RPMI7951 (cell line): ENCODE measurements at places on chromosomes 12 and 14.
A peak's percentile ranks its signal among the peaks of the same experiment; 100 is the strongest.

- no peak for DNase-seq
These were observed 39.4 kb downstream of the FAM222A start for GRCh38 chr12:109753054-109753401.

GRCh38 chr12:174124-174523 is 39.8 kb downstream of the SLC6A12 start:
- DNase-seq = no peak

- no peak for DNase-seq
These were observed 109.4 kb downstream of the SLC15A5 start for GRCh38 chr12:16168078-16168477.

GRCh38 chr14:74673768-74674167 is 39.1 kb downstream of the AREL1 start:
- DNase-seq = no peak

DNA sequence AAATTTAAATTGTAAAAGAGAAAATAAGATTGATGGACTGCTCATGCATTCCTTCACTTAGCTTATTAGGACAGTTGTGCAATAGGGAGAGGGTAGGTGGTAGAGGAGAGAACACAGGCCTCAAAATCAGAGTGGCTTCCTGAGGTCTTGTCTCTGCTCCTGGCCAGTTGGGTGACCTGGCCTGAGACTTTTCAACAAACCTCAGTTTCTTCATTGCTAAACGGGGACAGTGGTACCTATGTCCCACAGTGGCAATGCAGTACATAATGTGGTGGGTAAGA is 2.6 kb downstream of the MAP3K12 start:
- no peak for DNase-seq

GRCh38 chr14:31292937-31293616 is 85.5 kb upstream of the HECTD1 start:
- no peak for DNase-seq

- DNase-seq = no peak
These were observed 248.0 kb upstream of the PDE3A start for GRCh38 chr12:20120403-20120725.

DNA sequence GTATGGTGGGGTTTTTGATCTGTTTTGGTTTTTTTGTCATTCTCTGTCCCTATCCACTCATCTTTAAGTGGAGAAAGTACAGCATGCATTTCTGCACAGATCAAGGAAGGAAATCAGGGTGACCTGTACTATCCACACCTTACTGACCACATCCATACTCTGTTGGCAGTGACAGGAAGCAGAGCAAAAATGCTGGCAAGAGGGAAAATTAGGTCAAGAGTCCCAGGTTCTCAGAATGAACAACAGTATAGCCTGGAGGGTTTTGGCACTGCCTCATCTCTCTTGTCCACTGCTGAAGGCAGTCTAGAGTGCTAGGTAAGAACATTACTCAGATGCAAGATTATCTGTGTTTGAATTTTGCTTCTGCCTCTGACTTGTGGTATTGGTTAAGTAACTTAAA is 70.7 kb downstream of the TAOK3 start:
- peak; percentile 80 for DNase-seq

DNA sequence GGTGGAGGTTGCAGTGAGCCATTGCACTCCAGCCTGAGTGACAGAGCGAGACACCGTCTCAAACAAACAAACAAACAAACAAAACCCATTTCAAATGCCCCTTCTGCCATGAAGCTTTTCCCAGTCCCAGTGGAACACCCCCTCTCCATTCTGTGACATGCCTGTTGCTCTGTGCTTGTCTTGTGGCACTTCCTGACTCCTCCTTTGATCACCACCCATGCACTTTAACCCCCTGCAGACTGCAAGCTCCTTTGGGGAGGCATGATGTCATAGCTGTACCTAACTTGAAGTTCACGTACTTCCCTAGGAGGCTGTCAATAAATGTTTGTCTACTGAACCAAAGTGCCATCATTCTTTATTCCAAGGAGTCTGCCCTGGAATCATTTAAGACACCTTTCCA is 64.7 kb downstream of the TMCC3 start:
- no peak for DNase-seq

- DNase-seq = no peak
These were observed 73.9 kb downstream of the BMP4 start for GRCh38 chr14:53882684-53883083.

- DNase-seq = no peak
These were observed 81.0 kb downstream of the DUSP16 start for GRCh38 chr12:12481631-12482030.

DNA sequence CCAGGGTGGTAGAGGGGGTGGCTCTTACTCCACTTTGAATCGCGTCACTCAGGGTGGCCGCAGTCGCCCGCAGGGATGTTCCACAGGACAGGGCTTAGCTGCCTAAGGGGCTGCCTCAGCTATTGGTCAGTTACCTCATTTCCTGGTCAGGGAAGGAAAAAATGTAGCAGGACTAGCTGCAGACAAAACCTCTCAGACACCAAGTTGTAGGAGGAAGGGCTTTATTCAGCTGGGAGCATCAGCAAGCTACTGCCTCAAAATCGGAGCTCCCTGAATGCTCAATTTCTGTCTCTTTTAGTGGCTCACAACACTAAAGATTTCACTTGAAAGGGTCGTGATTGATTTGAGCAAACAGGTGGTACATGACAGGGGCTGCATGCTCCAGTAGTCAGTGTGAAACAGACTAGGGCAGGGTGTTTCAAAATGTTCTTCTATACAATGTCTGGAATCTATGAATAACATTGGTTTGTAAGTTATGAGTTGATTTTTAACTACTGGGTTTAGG is 6.4 kb upstream of the CLEC6A start:
- DNase-seq = no peak

GRCh38 chr14:53304726-53305381 is 151.7 kb upstream of the DDHD1 start:
- DNase-seq = peak; percentile 43

- DNase-seq = no peak
These were observed 430.0 kb downstream of the CCDC91 start for GRCh38 chr12:28620281-28620680.

GRCh38 chr14:102279688-102280348 is 25.1 kb downstream of the MOK start:
- peak; percentile 94 for DNase-seq

- DNase-seq = no peak
These were observed 864.2 kb downstream of the TRHDE start for GRCh38 chr12:73136386-73136785.

DNA sequence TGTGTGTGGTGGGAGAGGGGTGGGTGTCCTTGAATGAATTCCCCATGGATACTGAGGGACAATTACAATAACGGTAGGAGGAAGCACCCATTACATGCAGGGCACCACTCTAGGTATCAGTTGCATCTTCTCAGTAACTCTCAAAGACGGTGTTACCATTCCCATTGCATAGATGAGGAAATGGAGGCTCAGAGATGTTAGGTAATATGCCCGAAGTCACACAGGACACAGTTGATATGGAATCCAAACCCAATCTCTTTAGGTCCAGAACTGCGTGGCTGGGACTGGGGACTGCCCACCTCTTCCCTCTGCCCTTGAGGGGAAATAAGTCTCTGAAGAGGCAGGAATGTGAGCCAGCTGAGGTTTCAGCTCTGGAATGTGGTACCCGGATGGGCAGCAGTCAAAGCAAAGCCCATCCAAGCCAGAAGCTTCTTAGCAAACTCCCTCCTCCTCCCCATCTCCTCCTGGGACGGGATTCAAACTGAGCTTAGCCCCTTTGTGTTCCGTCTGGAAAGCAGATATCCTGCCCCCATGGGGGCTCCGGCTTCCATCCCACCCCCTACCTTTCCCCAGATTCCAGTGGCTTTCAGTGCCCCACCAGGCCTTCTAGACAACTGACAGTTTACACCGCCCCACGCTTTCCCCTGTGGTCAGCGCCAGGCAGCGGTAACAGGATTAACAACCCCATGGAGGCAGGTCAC is 187.5 kb downstream of the RBM19 start:
- DNase-seq = no peak

DNA sequence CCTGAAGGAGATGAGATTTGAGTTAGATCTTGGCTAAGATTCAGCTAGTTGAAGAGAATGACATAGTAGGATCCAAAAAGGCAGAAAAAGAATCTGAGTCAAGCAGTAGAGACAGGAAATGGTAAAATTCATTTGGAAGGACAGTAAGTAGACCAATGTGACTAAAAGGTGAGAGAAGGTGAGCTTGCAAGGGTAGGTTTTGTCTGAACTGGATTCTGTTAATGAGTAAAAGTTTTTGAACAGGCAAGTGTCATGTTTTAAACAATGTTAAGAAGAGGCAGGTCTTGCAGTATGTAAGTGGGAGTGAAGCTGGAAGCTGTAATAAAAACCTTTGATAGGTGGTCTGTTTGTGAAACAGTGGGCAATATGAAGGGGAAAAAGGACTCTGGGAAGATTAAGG is 58.6 kb downstream of the ACSS3 start:
- no peak for DNase-seq

GRCh38 chr12:115355301-115355700 is 671.3 kb upstream of the TBX3 start:
- DNase-seq = peak; percentile 59

GRCh38 chr14:65224799-65225198 is 122.5 kb upstream of the MAX start:
- peak; percentile 54 for DNase-seq

DNA sequence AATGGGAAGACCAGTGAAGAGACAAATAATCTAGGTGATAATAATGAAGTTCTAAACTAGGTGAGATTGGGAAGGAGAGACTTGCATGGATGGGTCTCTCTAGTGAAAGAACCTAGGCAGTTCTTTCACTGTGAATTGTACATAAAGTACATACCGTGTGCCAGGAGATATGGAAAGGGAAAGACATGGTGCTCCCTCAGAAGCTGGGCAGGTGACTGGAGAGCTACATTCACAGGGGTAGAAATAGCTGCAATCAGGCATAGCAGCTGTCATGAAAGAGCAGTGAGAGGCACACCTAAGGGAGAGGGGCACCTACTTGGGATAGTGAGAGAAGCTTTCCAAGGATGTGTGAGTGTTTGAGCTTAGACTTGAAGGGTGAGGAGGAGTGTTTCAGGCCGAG is 9.3 kb downstream of the STK38L start:
- DNase-seq = no peak

DNA sequence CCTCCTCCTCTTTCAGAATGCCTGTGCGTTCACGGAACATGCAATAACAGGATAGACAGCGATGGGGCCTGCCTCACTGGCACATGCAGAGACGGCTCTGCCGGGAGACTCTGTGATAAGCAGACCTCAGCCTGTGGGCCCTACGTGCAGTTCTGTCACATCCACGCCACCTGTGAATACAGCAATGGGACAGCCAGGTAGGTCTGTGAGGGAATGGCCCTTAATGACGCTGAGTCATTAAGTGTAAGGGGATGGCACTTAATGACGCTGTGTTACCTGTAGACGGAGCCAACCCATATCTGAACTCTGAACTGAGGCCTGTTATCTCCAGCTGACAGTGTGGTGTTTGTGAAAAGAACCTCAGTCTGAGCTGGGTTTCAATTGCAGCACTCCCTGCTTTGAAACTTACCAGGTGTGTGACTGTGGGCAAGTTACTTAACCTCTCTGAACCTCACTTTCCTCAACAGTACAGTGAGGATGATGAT is 86.9 kb downstream of the STAB2 start:
- DNase-seq = no peak

DNA sequence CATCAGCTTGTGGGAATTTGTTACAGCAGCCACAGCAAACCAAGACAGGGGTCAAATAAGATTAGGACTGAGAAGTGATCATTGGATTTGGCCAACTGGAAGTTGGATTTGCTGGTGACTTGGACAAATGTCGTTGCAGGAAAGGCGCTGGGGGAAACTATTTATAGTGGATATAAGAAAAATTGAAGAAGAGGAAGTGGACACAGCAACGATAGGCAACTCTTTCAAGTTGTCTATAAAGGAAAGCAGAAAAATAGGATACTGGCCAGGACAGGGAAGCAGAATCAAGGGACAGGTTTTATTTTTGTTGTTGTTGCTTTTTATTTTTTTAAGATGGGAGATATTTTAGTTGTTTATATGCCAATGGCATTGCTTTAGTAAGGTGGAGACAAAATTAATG is 56.2 kb upstream of the RTRAF start:
- DNase-seq = no peak

DNA sequence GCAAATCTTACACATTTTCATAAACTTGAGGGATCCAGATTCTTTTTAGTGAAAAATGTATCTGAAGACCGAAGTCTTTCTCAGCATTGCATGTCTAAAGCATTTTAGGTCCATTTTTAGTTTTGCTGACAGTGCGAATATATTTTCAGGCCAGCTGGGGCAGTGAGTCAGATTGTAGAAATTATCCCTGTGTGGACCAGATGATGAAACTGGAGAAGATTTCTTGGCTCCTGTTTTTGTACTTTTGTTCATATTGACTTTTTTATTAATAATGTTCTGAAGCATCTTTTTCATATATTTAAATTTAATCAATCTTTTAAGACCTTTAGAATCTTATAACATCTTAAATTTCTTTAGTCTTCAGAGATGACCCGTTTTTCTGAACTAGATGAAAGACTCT is 173.1 kb downstream of the FLRT2 start:
- DNase-seq = no peak

DNA sequence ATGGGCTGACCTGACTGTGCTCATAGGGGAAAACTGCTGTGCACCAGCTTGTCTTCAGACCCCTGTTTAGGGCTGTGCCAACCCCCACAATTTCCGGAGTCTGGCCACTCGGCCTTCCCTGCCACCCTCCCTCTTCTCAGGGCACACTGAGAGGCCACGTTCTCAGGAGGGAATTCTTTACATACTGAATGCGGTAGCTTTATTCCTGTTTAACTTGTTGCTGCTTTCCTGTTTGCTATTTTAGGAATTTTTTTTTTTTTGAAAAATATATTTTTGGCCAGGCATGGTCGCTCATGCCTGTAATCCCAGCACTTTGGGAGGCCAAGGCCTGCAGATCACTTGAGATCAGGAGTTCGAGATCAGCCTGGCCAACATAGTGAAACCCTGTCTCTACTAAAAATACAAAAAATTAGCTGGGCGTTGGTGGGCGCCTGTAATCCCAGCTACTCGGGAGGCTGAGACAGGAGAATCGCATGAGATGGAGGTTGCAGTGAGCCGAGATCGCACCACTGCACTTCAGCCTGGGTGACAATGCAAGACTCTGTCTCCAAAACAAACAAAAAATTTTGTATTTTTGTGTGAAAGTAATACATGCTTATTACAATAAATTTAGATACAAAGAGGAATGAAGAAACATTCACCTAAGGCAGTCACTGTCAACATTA is 39.5 kb downstream of the TPCN1 start:
- DNase-seq = no peak

DNA sequence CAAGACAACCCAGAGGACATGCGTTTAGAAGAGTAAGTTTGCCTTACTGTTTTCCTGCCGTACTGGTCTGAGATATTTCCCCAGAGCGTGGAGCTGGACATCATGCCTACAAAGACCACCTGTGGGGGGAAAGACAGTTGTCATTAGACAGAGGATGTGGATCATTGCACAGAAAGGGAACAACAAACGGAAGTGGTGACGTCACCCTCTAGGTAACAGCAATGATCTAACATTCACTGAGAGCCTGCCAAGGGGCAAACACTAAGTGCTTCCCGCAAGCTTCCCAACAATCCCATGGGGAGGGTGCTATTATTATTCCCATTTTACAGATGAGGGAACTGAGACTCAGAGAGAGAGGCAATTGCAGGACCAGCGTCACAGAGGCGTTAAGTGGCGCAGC is 48.5 kb downstream of the SVOP start:
- no peak for DNase-seq
